Activated naive CD8-positive, alpha-beta T cell treated with anti-CD3 and anti-CD28 coated beads for 36 hours (primary cell): ENCODE measurements at places on chromosomes 5 and 9. TPM values are rescaled to one million over a fixed set of nuclear protein-coding genes. Genes with fewer than 3 reads are reported as not detected.

DNA sequence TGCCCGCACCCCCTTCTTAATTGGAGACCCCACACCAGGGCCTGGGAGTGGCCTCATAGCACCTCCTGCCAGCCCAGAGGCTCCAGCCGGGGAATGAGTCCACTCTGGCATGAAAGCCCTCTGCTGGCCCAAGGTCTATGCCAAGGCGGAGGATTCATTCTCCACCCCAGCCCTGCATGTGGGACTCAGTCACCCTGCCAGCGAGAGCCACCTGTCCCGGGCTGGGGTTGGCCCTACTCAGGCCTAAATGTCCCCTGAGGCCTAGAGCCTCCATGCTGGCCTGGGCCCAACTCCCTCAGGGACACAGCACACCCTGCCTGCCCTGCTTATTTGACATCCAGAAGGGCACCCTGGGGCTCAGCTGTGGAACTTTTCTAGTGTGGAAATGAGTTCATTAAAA lies 1.0 kb upstream of the RAPGEF1 start:
- no peak for DNase-seq

DNA sequence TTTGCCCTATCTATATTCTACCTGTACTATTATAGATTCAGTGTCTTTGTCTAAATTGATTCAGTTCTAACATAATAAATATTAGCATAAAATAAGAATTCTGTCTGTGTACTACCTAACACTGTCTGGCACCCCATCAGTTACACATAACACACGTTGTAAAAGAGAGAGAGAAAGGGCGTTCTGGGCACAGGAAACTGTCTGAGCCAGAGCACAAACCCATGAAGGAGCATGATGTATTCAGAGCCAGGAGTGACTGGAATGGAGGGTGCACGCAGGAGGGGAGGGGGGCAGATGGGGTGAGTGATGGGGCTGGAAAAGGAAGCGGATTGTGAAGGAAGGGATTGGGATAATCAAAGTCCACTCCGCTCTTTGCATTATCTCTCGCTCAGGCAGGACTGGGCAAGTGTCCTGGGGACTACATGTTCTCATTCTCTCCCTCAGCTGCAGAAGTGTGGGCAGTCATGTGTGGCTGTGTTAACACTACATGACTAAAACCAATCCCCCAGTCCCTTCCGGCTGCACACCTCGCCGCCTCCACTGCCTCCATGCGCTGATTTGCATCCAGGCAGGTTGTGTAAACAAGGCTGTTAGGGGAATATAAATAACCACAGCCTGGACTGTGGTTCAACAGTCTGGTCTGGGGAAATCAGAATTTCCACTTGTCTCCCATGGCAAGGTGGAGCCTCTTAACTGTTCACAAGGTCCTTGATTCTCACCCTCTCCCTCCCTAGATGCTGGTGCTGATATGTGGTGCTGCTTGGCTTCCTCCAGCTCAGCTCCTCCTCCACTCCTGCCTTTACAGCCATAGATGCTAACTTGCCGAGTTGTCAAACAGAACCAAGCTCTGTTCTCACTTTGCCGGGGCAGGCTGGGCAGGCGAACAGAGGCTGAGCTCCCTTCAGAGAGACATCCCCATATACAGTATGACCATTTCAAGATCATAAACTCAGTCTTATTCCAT lies 367.5 kb upstream of the BRINP1 start:
- DNase-seq = no peak

GRCh38 chr9:126693428-126693944 lies 79.8 kb downstream of the LMX1B start:
- DNase-seq = no peak

DNA sequence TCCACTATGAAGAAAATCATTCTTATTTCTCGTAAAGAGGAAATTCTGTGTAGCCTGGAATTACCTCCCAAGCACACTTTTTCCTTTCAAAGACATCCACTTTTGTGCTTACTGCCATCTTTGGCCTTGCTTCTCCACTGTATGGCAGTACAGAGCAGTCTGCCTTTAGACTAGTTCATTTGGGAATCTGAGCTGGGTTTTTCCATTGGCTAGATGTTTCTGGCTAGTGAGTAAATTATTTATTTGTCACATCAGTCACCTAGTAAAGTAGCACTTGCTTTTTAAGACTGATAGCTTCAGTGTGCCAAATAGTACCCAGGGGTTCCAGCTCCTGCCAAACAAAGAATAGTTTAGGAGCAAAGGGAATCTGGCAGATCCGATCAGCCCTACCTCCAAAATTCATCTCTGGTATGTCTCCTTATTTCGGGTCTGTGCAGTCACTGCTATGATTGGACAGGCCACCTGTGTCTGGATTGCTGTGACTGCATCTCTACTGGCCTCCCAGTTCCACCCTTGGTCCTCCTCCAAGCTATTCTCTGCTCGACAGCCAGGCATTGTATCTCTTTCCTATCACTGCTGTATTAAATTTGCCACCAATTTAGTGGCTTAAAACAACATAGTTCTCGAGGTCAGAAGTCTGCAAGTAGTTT lies 97.6 kb downstream of the NUDT12 start:
- DNase-seq = no peak

- no peak for DNase-seq
Observed at GRCh38 chr9:106639873-106640568, 222.9 kb upstream of the ZNF462 start.

DNA sequence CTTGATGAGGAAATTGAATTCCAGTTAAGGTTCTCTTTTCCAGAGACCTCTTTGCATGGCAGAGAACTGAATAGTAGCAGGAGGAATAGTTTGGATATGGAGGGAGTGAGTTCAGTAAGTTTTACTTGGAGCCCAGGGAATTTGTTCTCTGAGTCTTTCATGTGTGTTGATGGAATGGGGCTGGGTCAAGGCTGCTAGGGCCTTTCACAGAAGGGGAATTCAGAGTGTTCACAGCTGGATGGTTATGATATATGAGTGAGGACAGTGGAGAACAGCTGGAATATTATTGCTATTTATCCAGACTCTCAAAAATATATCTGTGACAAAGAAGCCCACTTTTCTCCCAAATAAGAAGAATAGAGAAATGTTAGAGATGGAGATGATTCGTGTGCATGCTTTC lies 372.8 kb downstream of the PLK2 start:
- no peak for DNase-seq

GRCh38 chr5:8216921-8217320 lies 348.0 kb downstream of the MTRR start:
- DNase-seq = no peak

DNA sequence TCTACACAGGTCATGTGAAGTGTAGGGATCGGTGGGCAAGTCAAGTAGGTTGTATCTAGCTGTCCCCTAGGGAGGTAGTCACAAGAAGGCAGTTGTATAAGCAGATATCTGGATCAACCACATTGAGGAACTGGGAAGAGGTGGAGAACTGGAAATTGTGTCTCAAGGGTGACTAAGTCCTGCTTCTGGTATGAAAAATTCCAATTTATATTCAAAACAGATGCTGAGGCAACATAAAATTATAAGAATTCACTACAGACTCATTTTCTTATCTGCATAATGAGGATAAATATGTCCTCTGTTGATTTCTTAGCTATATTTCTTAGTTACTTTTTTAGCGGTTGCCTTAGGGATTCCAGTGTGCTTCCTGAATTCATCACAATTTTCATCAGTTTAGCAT lies 46.8 kb downstream of the GALNT12 start:
- no peak for DNase-seq

DNA sequence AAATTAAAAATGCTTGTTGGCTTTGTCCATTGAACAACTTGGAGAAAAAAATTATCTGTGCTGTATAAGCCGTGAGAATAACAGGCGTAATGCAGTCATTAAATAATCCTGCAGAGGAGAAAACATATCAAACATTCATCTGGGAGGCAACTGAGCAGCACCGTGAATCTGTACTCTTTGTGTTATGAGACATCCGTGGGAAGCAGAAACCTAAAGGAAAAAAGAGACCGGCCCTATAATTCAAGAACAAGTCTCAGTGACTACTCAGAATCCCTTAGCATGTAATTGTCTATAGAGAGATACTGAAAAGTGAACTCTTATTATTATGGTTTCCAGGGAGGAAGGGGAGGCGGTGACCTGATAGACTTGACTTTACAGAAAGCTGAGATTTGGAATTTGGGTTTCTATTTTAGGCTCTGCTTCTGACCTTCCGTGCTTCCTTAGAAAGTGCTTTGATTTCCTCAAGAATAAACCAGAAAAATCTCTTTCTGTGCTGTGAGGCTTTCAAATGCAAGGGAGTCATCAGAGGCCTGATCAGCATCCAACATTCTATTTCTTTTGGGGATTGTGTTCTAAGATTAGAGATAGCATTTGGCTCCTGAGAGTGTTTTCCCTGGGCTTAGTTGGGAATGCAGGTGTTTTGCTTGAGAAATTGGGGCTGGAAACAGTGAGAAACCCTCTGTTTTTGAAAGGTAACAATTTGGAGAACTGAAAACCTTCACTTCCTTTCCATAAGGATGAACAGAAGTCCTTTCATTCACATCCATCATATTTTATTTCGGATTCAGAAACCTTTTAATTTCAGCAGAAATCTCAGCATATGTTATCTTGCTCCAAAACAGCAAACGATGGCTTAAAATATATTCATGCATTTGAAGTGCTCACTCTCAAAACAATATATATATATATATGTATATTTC lies 296.7 kb downstream of the CSNK1G3 start:
- no peak for DNase-seq

DNA sequence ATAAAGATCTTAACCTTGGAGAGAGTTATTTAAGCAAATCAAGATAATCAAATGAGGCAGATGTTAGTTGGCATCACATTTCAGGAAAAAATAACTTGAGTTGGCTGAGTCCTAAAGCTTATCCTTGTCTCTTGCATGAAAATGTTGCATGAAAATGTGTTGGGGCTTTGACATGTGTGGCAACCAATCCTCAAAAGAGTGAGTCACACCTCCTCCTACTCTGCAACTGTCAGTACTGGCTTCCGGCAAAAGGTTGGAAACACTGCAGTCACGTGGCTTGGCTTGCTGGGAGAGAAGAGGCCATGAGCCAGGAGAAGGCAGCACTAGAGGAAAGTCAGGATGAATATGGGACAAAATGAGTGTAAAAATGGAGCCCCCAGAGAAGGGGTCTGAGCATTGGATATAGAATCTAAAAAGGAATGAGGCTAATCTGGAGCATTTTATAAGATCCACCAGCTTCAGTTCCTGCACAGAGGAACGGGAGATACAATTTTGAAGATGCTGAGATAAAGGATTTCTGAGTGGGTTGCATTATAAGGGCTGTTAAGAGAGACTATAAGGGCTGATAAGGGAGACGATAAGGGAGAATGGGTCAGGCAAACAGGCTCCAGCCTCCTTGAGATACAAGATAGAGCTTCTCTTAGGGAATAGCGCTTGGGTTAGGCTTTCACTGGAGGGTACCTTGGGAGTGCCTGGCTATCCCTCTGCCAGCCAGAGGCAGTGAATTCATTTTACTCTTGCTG lies 43.1 kb downstream of the SPATA31D1 start:
- no peak for DNase-seq

- DNase-seq = no peak
Observed at GRCh38 chr5:145975361-145976066, 39.1 kb downstream of the SH3RF2 start.

DNA sequence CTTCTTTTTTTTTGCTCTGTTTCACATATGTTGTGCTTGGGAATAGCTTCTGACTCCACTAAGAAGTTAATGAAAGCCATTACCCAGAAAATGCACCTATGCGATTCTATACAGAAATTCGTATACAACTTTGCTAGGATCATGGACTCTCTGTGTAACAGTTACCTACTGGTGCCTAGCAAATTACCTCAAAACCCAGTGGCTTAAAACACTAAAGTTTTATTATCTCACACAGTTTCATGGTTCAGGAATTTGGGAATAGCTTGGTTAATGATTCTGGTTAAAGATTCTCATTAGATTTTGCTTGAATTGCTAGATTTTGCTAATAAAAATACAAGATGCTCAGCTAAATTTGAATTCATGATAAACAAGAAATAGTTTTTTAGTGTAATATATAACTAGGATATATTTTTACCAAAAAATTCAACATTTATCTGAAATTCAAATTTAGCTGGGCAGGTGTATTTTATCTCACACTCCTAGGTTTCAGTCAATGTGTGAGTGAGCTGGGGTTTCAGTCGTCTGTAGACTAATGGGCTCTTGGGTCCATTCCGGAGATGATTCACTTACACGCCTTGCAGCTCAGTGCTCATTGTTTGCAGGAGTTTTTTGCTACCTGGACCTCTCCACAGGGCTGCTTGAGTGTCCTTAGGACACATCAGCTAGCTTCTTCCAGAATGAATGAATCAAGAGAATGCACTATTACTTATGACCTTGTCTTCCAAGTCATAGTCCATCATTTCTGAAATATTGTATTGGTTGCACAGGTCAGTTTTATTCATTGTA lies 75.1 kb downstream of the MROH2B start:
- no peak for DNase-seq

- no peak for DNase-seq
Observed at GRCh38 chr5:30401479-30402058, 791.9 kb upstream of the CDH6 start.

DNA sequence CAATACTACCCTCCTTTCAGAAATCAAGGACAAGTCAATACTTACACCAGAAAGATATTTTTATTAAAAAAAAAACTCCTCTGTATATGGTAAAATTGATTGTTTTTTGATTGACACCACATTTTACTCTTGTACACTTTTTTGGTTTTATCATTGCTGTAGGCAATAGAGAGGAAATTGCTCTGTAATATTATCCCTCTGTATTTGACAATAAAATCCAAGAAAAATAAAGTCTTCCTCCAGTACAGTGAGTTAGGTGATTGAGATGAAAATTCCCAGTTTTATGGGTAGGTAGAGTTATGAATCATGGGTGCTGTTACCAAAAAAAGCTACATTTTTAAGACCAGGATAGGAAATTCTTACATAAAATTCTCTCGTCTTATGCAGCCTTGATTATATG lies 22.6 kb upstream of the CCDC192 start:
- no peak for DNase-seq

Gene TAS2R1
- total RNA-seq = not detected

Gene STPG3
- not detected for total RNA-seq

Gene SLC24A2
- not detected for total RNA-seq

Gene TAF1L
- total RNA-seq = 0.04 TPM

Gene ADAMTS6
- 1.6 TPM for total RNA-seq

Gene ACO1
- total RNA-seq = 16.7 TPM

Gene NIM1K
- total RNA-seq = 2.0 TPM
